ENCODE measurements at places on chromosomes 3 and 15. TPM values are rescaled to one million over a fixed set of nuclear protein-coding genes. Genes with fewer than 3 reads are reported as not detected.

- no peak for DNase-seq
Observed at GRCh38 chr3:76900596-76900995, 139.3 kb upstream of the ROBO2 start.

- DNase-seq: no peak
Observed at GRCh38 chr15:87971076-87971475, 285.5 kb downstream of the NTRK3 start.

GRCh38 chr3:128068156-128068620 is 16.0 kb downstream of the SEC61A1 start:
- DNase-seq: no peak

DNA sequence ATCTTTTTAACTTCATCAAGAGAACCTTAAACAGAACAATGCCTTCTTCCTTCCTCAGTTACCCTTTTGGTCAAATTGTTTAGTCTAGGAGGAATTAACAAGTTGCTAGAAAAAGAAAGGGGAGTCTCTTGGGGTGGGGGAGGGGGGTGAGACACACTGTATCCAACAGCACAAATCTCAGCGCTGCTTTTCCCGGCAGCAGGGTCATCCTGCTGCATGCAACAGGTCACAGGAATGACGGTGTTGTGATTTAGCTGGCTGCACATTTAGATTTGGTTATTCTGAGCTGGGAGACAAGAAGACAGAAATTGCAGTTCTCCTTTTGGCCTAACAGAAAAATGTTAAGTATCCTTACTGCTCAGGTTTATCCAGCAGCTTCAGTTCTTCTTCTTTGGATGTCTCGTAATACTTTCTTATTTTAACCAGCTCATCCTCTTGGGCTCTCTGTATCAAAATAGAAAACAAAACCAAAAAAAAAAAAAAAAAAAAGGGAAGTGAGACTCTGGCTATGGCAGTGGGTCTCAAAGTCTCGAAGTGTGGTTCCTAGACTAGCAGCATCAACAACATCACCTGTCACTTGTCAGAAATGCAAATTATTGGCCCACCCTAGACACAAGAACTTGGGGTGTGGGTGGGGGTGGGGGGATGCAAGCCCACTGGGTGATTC is 190.5 kb downstream of the GREM1 start:
- DNase-seq: no peak

DNA sequence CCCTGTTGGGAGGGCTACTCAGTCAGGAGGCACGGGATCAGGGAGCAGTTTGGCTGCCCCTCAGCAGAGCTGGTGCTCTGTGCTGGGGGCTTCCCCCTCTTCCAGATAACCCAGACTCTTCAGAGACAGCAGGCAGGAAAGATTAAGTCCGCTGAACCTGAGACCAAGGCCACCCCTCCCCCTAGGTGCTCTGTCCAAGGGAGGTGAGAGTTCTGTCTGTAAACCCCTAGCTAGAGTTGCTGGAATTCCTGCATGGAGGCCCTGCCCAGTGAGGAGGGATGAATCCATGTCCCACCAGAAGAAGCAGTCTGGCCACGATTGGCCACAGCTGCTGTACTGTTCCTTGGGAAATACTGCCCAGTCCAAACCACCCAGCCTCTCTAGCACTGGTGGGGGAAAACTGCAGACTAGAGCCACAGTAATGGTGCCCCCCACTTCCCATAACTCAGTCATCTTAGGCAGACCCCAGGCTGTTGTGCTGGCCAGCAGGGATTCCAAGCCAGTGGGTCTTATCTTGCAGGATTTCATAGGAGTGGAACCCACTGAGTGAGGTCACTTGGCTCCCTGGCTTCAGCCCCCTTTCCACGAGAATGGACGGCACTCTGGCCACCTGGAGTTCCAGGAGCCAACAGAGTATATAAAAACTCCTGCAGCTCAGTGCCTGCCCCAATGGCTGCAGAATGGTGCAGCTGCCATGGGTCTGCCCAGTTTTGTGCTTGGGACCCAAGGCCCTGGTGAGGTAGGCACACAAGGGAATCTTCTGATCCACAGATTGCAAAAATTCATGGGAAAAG is 42.9 kb downstream of the NPAP1 start:
- no peak for DNase-seq

GRCh38 chr15:94924971-94925598 is 693.7 kb downstream of the MCTP2 start:
- peak; percentile 12 for DNase-seq

GRCh38 chr15:42491539-42492225 is 741 bp upstream of the ZNF106 start:
- DNase-seq: no peak

- DNase-seq: no peak
Observed at GRCh38 chr15:100598655-100599054, 3.3 kb downstream of the LINS1 start.

- DNase-seq: no peak
Observed at GRCh38 chr15:90035095-90035839, 34.1 kb downstream of the ZNF710 start.

DNA sequence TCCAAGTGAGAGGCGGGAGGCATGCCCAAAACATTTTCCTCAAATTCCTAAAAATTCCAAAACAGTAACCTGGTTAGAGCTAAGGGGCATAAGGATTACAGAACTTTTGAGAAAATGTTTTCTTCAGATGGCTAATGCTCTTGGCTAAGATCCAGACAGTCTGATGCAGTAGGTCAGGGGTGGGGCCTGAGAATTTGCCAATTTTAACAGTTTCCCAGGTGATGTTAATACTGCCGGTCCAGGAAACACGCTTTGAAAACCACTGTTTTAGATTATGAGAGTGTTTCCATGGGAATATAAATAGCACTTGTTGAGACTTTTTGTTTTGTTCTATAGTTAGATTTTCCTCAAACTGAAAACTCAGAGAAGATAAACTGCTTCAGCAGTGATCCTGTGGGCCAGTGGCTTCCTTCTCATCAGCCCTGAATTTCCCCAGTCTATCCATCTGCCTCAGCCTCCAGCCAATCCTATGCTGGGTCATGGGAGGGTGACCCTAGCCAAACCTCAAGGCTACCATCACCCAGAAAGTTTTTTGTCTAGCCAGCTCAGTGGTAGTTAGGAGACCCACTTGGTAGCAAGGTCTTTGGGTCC is 71.6 kb upstream of the ACP3 start:
- DNase-seq: no peak

DNA sequence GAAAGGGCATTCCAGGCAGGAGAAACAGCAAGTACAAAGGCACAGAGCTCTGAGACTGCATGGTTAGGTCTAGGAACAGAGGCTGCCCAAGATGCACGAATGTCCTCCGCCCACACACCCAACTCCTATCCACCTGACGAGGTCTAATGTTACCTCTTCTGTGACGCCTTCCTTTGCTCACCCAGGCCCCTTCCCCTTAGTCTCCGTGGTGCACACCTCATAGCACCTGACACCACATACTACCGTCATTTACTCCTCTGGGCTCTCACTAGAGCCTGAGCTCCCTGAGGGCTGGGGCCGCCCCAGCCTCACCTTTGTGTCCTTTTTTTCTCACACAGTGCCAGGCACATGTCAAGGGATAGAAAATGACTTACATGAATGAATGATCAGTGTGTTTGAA is 31.0 kb upstream of the RASGRF1 start:
- DNase-seq: no peak

DNA sequence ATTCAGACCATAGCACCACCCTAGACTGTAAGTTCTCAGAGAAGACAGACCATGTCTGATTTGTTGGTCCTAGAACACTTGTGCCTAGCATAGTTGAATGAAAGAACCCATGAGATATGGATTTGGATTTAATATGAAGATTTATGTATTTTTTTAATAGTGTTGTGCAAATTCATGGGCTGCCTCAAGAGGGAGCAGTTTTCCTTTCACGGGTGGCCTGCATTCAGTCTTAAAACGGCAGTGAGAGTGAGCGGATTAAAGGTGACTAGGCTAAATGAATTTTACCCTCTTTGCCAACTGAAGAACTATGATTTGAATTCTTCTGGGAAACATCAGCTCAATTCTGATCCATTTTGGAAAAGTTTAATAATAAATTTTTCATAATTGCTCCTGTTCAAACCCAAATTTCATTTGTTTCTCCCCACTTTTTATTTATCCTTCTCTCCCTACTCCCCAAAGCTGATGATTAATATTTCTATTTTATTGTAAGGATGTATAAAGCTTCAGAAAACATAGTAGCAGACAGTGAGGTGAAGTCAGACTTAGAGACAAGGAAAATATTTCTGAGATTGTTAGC is 67.3 kb downstream of the MORC1 start:
- no peak for DNase-seq

DNA sequence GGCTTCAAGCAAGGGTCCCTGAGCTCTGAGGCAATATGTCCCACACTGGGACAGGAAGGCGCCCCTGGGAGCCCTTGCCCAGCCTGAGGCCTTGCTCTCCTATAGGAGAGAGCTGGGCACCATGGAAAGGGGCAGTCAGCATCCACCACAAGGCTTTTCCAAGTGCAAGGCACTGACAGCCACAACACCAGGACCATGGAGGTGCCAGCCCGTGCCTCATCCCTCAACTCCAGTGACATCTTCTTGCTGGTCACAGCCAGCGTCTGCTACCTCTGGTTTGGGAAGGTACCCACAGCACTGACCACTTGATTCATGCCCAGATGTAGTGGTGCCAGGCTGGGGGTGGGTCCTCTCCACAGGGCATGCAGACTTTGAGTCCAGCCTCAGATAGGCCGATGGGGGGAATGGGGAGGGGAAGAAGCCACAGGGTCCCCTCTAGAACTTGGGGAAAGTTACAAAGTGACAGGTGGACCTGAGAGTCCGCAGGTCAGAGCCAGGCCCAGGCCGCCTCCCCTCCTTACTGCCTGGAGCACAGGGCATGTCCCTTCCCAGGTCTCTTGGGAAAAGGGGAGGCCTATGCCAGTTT is 11.8 kb downstream of the VILL start:
- no peak for DNase-seq

- peak; percentile 16 for DNase-seq
Observed at GRCh38 chr3:187593451-187593850, 76.7 kb downstream of the SST start.

DNA sequence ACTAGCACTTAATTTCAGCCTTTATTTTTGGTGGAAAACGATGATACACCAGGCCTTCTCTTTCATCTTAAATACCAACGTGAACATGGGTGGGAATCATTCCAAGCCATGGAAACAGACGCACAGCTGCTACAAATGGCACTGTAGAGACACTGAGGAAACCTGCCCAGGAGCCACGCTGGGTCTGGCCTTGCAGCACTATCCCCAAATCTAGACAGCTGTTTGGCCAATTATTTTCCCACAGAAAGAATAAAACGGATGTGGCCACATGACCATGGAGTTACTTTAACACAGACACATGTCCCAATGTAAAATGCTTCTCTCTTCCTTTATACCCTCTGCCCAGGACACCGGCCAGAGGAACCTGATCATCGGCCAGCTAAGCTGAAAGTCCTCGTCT is 83.6 kb upstream of the OCA2 start:
- DNase-seq: no peak

DNA sequence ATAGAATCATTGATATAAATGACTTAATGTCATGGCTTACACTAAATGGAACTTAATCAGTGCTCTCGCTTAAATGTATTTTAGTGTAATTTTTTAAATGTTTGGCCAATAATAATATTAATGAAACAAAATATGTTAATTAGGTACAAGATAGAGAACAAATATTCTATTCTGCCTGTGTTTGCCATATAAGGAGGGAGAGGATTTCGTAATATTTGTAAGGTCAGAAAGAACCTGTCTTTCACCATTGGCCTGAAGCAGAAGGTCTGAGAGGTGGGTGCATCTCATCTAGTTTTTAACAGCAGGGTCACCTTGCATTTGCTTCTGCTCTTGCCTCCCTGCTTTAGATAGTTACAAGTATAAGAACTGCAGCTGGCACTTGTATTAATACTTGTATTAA is 2.5 kb downstream of the GPR87 start:
- DNase-seq: no peak

- no peak for DNase-seq
Observed at GRCh38 chr3:40583691-40584090, 58.9 kb downstream of the ZNF621 start.

DNA sequence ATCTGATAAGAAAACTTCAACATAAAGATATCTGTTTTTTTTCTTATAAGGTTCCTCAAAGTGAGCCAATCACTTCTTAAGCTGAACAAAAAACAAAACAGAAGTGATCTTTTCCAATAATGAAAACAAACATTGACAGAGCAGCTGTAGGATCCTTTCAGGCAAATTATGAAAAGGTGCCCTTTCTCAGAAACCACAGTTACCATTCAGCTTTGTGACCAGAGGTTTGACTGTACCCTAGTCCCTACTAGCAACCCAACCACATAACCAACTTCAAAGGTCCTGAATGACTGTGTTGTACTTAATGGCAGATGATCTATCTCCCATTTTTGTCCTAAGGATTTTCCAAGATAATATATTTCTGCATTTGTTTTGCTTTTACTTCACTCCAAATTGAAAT is 39.4 kb upstream of the CCR2 start:
- no peak for DNase-seq

DNA sequence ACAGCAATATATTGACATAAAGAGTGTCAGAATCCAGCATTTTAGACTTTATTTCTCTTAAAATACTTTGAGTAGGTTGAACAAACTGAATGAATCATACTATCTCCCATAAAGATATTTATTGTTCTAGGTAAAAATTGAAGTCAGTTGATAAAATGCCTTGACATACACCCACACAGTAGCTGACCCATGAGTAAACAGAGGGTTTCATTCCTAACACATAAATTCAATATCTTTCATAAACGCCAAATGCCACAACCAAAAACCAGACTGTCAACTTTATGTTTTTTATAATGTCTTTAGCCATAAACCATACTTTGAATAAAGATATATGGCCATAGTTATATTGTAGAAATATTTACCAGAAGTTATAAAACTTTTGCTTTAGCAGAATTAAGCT is 742.4 kb downstream of the NAALADL2 start:
- no peak for DNase-seq

DNA sequence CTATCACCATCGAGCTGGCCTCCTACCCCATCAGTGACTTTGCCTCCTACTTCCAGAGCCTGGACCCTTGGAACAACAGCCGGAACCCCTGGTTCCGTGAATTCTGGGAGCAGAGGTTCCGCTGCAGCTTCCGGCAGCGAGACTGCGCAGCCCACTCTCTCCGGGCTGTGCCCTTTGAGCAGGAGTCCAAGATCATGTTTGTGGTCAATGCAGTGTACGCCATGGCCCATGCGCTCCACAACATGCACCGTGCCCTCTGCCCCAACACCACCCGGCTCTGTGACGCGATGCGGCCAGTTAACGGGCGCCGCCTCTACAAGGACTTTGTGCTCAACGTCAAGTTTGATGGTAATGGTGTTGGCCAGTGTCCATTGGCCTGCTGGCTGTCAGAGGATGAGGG is 6.1 kb downstream of the GRM2 start:
- no peak for DNase-seq

GRCh38 chr15:27885201-27885600 is 213.9 kb downstream of the OCA2 start:
- DNase-seq: no peak

DNA sequence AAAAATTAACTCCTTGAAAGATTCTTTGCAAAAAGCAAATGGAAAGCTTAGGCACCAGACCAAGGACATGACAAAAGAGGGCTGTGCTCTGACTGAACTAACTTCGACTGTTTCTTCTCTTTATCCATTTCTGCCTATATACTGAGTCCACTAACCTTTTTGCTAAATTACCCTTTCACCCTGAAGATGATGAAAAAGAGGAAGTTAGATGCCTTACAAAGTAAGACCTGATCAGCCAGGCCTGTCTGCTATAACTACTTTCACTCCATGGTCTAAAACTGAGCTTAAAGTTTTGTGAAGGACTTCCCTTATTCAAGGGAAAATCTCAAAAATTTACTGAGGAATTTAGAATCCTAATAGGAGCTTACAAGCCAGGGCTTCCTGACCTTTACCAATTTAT is 6.2 kb upstream of the IGSF10 start:
- DNase-seq: no peak

Gene CNTN4
- not detected for total RNA-seq

Gene CD80
- total RNA-seq: not detected

Gene B3GALNT1
- total RNA-seq: 70.2 TPM

Gene UQCRC1
- 243 TPM for total RNA-seq

Gene PRR20G
- total RNA-seq: not detected

Gene FANCD2OS
- not detected for total RNA-seq

Measured in MG63 (cell line).